ENCODE measurements at places on chromosomes 4 and X.

DNA sequence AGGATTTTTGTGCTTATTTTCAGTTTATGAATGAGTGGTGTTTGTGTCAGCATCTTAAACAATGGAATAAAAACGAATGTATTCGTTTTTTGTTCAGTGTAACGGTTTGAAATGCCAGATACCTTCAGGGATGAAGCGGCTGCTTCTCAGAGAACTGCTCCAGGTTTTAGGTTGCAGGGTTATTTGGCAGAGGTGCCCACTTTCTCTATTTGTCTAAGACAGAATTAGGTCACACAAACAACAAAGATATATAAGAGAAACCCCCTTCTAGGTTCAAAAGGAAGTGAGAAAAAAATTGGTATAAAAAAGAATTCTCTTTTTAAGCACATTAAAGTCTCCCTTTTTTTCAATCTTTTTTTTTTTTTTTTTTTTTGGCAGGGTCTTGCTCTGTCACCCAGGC lies 98.9 kb downstream of the MFAP3L start:
- DNase-seq, result no peak

DNA sequence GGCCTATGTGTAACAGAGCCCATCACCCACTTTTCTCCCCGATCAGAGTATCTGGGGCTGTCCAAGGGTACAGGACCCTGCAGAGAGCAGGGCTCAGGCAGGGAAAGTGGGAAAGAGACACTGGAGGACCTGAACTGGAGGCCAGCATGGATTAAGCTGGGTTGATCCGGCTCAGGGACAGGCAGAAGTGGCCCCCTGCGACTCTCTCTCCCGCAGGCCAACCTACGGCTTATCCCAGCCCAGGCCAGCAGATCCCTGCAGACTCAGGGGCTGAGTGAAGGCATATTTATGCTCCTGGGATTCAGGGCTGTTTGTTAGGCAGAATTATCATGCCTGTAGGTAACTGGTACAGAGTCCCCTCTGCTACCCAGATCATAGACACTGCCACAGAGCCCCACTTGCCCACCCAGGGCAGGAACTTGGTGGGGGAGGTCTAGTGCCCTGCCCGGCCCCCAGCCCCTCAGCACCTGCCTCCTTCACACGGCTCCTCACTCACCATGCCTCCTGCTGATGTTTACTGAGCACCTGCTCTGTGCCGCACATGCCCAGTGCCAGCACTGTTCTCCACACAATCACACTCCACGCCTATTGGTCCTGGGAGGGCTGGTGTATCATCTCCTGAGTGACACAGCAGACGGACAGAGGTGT lies 87.3 kb downstream of the ADRA2C start:
- no peak for DNase-seq

- peak; percentile 3 for DNase-seq
Measured at GRCh38 chrX:97705936-97706335, 822.2 kb downstream of the RPA4 start.

DNA sequence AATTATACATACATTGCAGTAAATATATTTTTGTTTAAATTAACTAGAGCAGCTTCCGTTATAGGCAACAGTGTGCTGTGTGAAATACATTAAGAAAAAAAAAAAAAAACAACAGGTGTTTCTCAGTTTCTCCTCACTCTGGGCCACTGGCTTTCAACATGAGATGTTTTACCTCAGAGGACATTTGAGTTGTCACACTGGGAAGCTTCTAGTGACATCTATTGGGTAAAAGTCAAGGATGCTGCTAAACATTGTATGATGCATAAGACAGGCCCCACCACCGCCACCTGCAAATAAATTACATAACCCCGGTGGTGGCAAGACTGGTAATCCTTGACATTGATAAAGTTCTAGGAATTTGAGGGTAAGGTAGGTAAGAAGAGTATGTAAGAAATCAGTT lies 1512.2 kb downstream of the C4orf33 start:
- DNase-seq, result no peak

GRCh38 chr4:184450045-184450444 lies 24.3 kb downstream of the IRF2 start:
- DNase-seq, result no peak

GRCh38 chrX:128848374-128848773 lies 674.9 kb downstream of the SMARCA1 start:
- no peak for DNase-seq

DNA sequence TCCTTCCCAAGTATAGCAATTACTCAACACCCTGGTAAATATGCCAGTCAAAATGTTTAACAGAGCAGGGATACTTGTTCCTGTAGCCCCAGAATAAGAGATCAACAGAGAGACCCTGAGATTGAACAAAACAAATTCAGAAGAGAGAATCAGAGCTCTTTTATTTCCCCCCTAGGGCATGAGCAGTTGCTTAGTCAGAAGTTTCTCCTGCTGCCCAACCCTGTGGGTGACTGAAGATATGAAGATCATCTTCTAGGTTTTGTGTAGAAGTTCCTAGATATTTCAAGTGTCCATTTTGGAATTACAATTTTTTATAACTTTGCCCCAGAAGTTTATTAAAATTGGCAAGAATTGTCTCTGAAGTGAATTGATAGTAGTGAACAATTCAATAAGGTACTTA lies 59.1 kb upstream of the RXFP1 start:
- DNase-seq, result no peak

- DNase-seq, result no peak
Measured at GRCh38 chr4:78002260-78002659, 54.9 kb upstream of the FRAS1 start.

DNA sequence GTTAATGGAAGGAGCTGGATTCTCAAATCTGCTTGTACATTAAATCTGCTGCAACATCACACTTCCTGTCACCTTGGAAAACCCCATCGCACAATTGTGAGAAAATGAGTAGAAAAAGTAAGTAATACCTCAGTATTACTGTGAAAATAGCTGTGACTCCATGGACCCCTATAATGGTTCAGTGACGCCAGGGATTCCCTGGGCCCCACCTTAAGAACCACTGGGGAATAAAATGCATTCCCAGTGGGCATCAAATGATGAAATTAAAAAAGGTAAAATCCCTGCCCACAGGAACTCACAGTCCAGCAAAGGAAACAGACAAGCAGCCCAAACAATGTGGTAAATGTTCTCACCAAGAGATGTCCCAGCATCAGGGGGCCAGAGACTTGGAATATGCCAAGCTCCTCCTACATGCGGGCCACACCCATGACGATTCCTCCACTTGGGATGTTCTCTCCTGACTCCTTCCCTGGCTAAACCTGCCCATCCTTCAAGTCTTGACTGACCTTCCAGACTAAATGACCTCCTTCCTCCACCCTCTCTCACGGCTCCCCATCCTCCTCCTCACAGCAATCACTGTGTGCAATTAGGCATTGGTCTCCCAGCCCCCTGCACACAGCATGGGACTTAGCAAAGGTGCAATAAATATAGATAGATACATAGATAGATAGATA lies 2.6 kb downstream of the EVC2 start:
- DNase-seq, result no peak

GRCh38 chrX:93538575-93538974 lies 134.8 kb downstream of the NAP1L3 start:
- DNase-seq, result no peak

DNA sequence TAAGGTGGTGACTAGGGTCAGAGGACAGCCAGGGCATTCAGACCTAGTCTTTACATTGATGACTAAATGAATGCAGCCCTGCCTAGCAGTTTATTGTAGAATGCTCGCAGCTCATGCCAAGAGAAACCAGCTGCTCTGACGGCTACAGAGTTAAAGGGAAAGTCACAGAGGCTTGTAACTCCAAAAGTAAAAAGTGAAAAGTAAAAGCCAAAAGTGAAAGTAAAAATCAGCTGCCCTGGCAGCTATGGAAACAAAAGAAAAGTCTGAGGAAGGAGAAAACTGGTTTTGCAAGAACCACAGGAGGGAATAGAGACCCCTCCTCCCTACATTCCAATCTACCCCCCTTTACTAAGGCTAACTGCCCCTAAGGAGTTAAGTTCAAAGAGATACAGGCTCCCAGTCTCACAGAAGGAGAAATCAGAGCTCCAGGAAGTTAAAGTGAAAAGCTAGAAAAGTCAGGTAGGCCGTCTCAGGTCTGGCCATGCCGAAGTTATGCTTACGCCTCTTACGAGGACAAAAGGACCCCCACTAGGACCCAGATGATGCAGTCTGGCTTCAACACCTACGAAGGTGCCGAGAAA lies 6.0 kb downstream of the GAGE10 start:
- no peak for DNase-seq

GRCh38 chr4:147691820-147692219 lies 7.9 kb upstream of the PRMT9 start:
- DNase-seq, result no peak

GRCh38 chr4:64340218-64341110 lies 68.8 kb downstream of the TECRL start:
- no peak for DNase-seq

DNA sequence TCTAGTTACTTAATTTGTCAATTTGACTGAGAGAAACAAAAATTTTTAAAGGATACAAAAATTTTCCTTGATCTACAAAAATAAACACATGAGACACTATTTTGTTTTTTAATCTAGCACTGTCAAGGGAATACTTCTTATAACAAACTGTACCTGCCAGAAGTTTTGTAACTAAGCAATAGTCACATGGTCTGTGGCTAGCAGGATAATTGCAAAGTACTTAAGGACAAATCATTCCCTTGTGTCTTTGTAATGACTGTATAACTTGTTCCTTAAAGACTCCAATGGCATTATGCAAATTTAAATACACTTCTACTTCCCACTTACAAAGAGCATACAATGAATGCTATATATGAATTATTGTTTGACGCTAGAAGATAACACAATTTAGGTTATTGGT lies 25.1 kb upstream of the ANK2 start:
- DNase-seq, result no peak

GRCh38 chrX:40366661-40367060 lies 214.1 kb upstream of the ATP6AP2 start:
- no peak for DNase-seq

DNA sequence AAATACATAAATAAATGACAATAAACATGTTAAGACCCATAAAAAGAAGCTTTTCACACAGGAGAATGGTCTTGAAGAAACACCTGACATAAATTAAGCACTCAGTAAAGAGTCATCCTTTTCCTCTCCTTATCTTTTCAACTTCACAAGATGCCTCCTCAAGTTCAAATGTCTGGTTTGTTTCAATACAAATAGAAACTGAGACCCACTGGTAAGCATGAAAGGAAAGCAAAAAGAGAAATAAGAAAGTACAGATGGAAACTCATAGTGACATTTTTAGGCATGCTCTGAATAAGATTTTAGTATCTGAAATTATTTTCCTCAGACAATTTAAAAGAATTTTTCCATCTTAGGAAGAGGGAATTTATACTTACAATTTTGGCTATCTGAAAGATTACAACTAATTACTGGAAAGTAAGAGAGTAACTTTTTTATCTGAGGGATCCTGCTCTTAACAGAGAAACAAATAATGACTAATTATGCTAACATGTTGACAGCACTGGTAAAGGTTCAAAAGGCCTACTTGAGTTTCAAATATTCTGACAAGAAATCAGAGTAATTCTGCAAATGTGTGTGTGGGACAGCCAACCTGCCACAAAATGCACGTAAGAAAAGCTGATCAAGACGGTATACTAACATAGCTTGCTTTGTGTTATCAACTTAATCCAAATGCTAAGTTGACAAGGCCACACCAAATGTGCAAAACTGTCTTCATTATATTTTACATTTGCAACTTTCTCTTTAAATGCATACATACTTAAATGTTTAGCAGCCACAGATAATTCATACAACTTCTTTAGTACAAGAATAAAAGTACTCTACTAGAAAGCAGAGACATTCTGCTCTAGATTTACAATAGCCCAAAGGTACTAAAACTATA lies 113.0 kb downstream of the IQCM start:
- no peak for DNase-seq

GRCh38 chrX:54419559-54420302 lies 20.5 kb upstream of the TSR2 start:
- peak; percentile 27 for DNase-seq

Data from cerebellar cortex (tissue), 1 donor.